ENCODE measurements at places on chromosomes 2 and 18. TPM values are rescaled to one million over a fixed set of nuclear protein-coding genes. Genes with fewer than 3 reads are reported as not detected.

- DNase-seq: no peak
These were observed 395.2 kb downstream of the MTX2 start for GRCh38 chr2:176664478-176664877.

CFAP65 gene
- polyA plus RNA-seq: not detected

DNA sequence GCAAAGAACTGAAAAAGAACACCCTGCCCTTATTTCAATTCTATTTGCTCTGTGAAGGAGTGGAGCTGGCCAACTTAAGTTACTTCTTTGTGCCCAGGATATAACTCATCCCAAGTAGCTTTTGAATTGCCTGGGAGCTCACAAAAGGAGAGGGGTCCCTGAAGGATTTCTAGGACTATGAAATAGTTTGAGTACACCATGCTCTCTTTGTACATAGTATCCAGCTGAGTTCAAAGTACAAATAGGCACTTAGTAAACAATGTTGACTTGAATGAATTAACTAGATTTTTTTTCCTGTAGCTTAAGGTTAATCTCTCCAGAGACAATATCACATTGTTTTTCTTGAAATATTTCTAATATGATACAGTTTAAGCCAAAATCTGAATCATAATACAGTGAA is 47.7 kb downstream of the ZC3H15 start:
- no peak for DNase-seq

- DNase-seq: no peak
These were observed 1.5 kb downstream of the C18orf54 start for GRCh38 chr18:54359233-54359632.

ACADL gene
- polyA plus RNA-seq: not detected

GRCh38 chr2:74439803-74440377 is 1.8 kb downstream of the RTKN start:
- DNase-seq: no peak

DNA sequence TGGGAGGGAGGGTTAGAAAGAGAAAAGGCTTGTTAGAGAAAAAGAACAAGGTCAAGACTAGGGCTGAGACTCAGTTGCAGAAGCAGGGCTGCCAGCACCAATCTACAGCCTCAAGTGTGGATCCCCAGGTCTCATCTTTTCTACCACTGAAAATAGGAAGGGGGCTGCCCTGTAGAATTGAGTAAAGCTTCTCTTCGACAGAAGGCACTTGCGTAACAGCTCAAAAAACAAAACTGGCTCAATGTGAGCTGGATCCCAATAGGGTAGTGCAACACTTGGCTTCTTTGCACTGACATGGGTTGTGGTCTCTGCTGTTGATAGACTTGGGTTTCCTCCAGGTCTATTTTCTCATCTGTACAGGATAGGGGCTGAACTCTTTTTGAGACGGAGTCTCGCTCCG is 1.8 kb upstream of the MPV17 start:
- DNase-seq: no peak

DNA sequence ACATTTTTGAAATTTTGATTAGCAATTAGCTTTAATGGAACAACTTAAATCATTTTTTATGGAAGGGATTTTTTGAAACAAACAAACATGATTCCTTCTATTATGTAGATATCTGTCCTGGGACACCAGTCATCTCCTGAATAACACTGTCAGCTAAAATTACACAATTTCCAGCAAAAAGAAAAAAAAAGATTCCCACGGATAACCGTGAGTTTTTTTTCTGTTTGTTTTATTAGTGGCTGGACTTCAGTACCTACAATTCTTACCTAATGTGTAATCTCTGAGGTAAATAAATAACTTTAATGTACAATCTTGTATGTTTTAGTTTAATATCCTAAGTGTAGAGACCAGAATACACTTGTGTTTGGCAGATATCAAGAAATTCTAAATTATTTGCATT is 126.6 kb upstream of the KYNU start:
- no peak for DNase-seq

DNA sequence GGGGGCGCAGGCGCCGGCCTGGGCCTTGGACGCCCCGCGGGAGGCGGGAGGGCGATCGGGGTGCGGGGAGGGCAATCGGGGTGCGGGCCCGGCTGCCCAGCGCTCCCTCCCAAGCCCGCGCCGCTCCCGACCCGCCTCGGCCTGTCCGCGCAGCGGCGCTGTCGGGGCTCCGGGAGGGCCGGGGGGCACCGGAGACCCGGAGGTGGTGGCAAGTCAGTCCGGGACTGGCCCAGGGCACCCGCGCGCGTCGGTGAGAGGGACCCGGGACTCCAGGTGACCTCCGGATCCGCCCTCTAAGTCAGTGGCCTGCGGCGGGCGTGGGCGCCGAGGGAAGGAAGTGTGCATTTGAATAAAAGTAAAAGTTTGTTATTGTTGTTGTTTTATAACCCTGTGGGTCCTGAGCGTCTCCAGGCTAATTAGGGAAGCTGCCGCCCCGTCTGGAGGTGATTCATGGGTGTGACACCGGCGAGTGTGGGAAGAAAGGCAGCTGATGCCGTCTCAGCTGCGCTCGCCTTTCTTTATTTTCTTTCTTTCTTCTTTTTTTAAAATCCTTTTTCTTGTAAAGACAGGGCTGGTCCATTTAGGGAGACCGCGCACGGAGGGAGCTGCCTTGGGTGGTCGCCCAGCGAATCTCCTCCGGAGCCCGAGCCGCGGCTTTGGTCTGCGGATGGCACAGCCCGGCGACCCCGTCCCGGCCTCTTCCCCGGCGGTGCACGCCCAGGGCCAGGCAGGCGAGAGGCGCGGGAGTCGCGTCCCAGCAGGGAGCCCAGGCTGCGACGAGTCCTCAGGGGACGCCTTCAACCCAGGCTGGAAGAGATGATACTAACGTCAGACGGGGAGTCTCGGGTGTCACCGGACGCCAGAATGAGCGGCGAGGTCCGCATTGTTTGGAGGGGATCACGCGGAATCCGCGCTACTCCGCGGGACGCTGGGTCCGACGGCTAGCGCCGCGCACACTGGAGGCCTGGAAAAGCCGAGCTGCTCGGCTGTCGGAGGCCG is 627 bp upstream of the CRACDL start:
- no peak for DNase-seq

CROCC2 gene
- polyA plus RNA-seq: not detected

- no peak for DNase-seq
These were observed 84.0 kb downstream of the NFATC1 start for GRCh38 chr18:79479761-79480161.

DNA sequence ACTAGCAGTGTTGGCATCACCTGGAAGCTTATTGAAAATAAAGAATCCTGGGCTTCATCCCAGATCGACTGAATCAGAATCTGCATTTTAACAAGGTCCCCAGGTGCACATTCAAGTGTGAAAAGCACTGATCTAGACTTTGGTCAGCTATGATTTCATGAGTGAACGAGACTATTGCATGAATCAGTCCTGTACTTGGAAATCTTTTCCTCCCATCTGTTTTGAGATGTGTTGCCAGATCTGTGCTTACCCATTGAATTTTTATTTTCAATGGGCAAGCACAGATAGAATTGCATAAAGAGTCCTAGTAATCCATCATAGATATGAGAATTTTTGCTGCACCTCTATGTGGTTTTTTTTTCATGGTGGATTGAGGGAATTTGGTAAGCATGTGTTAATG is 64.0 kb downstream of the PMS1 start:
- no peak for DNase-seq
